ENCODE measurements at places on chromosomes 3 and 15.

- DNase-seq = no peak
These were observed 612.8 kb downstream of the MAGI1 start for GRCh38 chr3:65425880-65426279.

GRCh38 chr3:190541008-190541407, 27.1 kb downstream of the IL1RAP start:
- no peak for DNase-seq

DNA sequence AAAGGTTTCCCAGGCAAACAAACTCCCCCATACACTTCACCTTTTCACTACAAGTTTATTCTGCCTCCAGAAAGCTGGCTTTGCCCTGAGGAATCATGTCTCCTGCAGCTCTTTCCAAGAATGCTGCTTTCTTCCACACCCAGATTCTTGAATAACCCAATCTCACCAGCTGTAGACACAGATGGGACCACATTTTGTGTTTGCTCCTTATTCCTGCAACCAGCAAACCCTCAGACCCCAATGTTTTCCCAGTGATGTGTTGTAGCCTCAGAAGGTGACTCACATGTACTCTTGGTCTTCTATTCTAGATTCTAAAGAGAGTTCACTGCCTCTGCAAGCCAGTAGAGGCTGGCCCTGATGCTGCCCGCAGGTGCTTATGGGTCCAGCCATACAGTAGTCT, 23.6 kb upstream of the TRIM59 start:
- no peak for DNase-seq

DNA sequence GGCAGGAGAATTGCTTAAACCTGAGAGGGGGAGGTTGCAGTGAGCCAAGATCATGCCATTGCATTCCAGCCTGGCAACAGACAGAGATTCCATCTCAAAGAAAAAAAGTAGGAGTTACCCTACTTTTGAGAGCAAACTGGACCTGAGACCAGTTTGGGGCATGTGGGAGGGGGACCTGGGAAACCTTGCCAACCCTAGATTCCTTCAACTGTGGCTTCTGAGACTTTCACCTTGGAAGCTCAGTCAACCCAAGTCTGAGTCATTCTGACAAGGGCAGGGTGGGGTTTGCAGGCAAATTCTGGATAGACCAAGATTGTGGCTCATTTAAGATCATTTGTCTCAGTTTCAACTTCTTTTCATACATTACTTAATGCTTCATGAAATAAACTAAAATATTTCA, 23.8 kb upstream of the SIAH2 start:
- DNase-seq = peak; percentile 72

GRCh38 chr3:40499952-40500351, 5.9 kb upstream of the ZNF620 start:
- no peak for DNase-seq

GRCh38 chr15:62087671-62088352, 21.0 kb downstream of the C2CD4A start:
- peak; percentile 28 for DNase-seq

- no peak for DNase-seq
These were observed 4.7 kb upstream of the ARHGEF3 start for GRCh38 chr3:56806407-56806806.

- peak; percentile 14 for DNase-seq
These were observed 14.5 kb downstream of the EFCAB12 start for GRCh38 chr3:129413687-129414506.

DNA sequence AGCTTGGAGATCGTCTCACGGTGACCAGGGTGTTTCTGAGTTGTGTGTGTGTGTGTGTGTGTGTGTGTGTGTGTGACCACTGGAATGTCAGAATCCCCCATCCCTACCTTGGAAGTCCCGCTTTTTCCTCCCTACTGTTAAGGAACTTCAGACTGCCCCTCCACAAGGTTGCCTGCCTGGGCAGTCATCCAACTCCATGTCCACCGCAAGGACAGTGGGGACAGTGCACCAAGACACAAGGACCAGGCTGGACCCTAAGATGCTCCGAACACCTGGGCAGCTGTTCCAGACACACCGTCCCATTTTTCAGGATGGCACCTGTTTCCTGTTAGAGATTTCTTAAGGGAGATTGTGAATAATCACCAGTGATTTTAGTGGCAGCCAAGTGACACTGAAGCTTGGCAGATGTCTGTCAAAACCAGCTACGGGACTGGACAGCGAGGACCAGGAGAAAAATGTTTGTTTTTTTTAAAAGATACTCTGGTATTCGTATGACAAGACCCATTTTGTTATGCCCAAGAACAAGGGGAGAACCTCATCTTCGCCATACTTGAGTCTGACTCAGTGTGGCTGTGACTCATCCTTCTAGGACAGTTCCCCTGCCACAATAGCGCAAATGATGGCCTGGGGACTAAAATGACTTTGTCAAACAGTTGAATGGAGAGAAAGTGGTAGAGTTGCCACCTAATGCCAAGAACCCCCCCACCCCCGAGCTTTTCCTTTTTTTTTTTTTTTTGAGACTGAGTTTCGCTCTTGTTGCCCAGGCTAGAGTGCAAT, 15.5 kb downstream of the PAQR9 start:
- peak; percentile 74 for DNase-seq

GRCh38 chr15:52486003-52486996, 42.4 kb downstream of the MYO5A start:
- DNase-seq = no peak

GRCh38 chr3:97948351-97949109, 23.7 kb downstream of the RIOX2 start:
- no peak for DNase-seq

- DNase-seq = no peak
These were observed 3.3 kb downstream of the DPPA2 start for GRCh38 chr3:109313061-109313460.

GRCh38 chr3:71973274-71974030, 188.5 kb upstream of the PROK2 start:
- no peak for DNase-seq

DNA sequence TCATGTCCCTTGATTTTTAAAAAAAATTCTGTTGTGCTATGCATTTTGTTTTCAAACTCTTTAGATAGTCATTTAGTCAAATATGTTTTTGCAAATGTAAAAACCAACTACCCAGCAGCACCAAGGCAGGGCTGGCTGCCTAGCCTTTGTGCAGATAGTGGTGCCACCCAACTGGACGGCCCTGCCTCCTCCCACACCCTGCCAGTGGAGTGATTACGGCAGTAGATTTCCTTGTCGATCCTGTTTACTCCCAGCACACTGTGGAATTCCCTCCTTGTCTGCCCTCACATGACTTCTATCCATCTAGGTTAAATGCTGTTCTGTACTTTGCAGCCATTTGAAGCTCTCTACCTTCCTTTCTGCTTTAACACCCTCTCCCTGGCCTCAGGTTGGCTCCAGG, 79.4 kb upstream of the PLXNA1 start:
- DNase-seq = no peak

DNA sequence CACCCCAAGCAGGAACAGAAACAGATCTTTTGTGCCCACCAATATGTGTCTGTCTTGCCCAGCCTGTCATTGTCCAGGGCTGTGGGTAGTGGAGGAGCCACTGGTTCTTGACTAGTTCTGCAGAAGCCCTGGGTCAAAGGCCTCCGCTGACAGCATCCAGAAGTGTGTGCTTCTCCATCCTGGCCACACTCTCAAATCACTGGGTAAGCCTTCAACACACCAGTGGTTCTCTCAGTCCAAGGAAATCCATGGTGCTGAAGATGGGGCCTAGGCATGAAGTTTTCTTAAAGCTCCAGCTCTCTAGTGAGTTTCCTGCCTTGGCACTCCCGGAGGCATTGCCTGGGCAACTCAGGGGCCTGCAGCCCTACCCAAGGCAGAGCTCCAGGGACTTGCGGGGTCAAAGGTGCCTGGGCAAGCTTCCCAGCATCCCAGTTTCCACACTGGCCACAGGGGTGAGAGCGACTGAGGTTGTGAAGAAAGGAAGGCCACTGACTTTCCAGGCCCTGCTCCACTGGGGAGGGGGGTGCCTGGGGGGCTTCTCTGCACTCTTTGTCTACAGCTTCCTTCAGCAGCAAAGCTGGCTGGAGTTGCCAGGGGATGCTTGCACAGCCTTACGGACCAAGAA, 37.9 kb upstream of the RPL32 start:
- no peak for DNase-seq

GRCh38 chr15:83919978-83920510, 266.1 kb downstream of the ADAMTSL3 start:
- DNase-seq = no peak

- DNase-seq = no peak
These were observed 63.5 kb downstream of the BFSP2 start for GRCh38 chr3:133463347-133463860.

DNA sequence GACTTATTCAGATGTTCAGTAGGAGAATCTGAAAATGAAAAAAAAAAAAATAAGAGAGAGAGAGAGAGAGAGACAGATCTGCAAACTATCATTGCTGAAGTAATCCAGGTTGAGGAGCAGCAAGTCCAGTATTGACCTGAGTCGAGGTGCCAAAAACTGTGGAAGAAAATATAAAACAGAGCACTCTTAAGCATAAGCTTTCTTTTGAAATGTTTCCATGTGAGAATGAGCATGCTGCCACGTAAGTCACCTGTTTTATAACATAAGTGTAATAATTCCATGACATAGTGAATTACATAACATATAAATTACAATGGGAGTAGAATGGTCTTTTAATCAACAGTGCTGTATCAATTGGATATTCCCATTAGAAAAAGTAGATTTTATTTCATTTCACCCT, 218.2 kb downstream of the BCHE start:
- DNase-seq = no peak

DNA sequence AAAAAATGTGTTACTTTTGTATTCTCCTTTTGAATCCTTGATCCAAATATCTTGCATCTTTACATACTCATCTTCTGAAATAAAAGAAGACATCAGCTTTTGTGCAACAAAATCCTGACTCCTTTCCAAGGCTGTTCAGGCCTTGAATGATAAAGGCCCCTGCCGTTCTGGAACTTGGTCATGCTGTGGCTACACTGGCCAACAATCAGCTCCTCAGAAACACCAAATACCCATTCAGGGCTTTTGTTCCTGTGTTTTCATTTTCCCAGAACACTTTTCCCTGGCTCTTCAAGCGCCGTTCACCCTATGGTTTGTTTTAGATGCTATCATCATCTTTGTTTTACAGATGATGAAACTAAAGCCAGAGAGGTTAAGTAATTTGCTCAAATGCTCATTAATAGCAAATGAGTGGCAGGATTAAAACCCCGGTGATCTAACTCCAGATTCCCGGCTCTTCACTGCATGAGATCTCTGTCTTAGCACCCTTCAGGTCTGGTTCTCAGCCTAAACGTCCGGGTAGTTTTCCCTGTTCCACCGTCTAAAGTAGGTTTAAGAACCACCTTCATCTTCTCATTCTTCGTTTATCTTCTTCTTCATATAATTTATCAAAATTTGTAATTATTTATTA, 58.3 kb downstream of the EPHA3 start:
- DNase-seq = no peak

DNA sequence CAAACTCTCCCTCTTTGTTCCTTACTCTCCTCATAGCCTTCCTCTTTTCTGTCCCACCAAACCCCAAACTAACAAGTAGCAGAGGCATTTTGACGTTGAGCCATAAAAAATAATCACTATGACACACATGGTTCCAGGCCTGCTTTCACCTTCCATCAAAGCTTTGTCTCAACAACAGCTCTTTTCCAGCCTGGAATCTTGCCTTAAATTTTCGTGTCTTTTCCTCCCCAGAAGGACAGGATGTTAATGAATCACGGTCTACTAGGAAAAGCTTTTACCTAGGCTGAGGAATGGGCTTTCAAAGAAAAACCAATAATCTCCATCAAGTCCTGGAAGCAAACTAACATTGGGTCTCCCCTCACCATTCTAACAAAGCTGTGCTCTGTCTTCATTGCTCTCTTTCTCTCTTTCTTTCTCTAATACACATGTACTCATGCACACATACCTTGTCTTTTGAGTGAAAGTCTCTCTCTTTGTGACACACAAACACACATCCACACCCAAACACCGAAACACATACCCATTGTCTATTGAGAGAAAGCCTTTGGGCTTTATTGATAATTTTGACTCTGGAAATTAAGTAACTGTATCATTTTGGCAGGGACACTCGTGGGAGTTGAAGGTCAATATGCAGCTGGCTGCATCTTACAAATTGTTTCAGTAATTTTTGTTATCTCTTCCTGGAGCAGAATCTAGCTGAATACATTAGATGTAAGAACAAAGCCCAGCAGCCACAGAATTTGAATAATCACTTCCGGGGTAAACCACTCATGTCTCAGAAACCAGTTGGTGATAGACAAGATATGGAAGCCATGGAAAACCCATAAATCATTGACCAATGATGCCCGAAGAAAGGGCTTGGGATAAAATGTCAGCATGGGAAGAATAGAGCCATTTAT, 107.4 kb upstream of the SLC4A7 start:
- peak; percentile 61 for DNase-seq

DNA sequence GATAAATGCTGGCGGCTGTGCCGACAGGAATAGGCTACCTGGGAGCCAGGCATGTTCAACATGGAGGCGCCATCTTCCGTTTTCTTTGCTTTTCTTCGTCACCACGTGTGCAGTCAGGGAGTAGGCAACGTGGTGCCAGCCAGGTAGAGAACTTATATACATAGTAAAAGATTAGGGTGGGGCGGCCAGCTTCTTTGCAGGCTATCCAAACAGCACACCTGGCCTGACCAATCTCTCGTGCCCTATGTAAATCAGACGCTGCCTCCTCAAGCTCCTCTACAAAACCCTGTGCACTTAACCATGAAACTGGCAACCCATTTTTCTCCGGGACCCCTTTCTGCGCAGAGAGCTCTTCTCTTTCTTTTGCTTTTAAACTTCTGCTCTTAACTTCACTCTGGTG, 28.6 kb upstream of the OR5K4 start:
- DNase-seq = no peak

DNA sequence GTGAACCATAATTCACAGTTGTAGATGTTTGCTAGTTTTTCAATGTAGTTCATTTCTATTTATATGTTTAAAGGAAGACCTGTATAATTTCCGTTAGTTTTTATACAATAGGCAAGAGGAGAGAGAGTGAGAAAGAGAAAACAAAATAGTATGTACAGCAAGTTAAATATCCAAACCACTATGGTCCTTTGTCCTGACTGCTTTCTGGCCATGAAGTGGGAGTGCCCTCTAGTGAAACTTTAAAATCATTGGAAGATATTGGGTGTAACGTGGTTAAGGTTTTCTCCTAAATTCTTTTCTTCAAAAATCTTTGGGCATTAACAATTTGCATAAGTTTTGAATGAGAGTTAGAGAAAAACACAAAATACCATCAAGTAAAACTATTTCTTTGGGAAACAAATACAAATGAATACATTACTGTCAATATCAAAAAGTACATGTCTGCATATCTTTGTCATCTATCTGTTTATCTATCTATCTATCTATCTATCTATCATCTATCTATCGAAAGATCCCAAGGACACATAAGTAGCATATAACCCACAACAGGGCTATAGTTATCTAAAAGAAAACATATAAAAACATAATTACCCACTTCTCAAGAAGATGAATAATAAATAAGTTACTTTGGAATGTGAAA, 534.6 kb upstream of the ATP11B start:
- DNase-seq = no peak
